Stimulated activated CD8-positive, alpha-beta memory T cell treated with anti-CD3 and anti-CD28 coated beads, Interleukin-15, amount 100 ng/mL, for 48 hours (primary cell): ENCODE measurements at places on chromosomes 5 and 9.

- DNase-seq = no peak
Measured at GRCh38 chr5:168125445-168126199, 165.8 kb upstream of the WWC1 start.

DNA sequence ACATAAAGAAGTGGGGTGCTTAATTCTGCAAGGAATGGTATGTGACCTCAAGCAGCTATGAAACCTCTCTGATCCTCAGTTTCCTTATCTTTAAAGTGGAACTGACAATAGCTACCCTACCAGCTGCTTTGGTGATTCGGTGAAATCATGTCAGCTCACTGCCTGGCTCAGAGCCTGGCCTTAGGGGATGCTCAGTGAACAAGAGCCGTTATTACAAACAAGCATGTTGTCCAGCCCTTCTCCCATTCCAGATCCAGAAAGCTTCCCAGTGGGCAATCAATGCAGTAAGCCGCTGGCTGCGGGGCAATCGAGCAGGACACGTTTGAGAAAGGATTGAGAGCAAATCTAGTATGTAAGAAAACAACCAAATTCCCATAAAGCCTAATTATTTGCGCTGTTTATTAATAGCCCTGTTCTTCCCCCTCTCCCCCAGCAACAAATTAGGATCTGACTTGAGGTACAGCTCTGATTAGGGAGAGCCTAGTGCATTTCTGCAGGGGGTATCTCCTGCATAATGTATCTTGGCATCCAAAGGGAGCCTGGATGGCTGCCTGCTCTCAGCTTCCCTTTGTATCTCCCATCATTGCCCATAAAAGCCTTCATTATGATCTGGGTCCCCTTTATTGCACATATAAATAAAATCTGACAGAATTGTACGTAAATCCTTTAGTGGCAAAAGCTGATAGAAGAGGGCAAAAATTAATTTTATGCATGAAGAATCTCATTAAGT is 371.4 kb downstream of the TMEM232 start:
- DNase-seq = no peak

GRCh38 chr9:123735376-123735775 is 194.6 kb downstream of the DENND1A start:
- no peak for DNase-seq

DNA sequence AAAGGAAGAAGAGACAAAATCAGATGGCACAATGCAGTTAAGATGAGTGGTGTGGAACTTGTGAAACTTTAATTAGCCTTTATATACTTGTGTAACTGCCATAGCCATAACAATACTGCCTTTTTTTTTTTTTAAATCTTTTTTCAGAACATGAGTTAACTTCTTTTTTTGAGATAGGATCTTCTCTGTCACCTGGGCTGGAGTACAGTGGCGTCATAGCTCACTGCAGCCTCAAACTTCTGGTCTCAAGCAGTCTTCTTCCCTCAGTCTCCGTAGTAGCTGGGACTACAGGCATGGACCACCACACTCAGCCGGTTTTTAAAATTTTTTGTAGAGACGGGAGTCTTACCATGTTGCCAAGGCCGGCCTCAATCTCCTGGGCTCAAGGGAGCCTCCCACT is 37.2 kb downstream of the GPBP1 start:
- no peak for DNase-seq

GRCh38 chr9:10479172-10479571 is 133.6 kb downstream of the PTPRD start:
- DNase-seq = no peak

GRCh38 chr9:99778836-99779235 is 42.8 kb upstream of the NR4A3 start:
- peak; percentile 19 for DNase-seq

GRCh38 chr5:179969110-179969509 is 61.4 kb upstream of the TBC1D9B start:
- no peak for DNase-seq

DNA sequence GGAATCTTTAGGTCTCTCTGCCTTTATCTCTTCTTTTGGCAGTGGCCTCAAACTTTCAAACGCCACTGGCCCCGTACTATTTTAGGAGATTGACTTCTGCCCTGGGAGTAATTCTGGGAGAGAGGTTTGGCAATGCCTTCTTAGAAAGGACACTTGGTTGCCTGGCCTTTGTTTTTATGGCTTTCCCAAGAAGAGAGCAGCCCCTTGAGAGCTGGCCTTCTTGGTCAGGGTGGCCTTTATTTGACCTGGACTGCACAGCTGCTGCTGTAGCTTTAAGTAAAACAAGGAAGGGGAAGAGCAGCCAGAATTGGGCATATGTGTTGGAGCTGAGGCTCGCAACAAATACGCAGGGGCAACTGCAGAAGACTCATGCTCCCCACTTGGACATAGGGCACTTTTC is 60.8 kb downstream of the PTPN3 start:
- DNase-seq = no peak

DNA sequence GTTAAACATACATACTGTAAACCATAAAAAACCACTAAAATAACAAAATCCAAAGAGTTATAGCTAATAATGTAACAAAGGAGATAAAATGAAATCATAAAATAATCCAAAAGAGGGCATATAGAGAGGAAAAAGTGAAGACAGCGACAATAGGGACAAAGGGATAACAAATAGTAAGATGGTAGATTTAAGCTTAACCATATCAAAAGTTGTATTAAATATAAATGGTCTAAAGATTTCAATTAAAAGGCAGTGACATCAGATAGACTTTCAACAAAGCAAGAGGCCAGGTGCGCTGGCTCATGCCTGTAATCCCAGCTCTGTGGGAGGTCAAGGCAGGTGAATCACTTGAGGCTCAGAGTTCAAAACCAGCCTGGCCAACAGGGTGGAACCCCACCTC is 54.7 kb upstream of the SREK1 start:
- DNase-seq = no peak

- DNase-seq = no peak
Measured at GRCh38 chr9:91812191-91812590, 137.8 kb downstream of the ROR2 start.

DNA sequence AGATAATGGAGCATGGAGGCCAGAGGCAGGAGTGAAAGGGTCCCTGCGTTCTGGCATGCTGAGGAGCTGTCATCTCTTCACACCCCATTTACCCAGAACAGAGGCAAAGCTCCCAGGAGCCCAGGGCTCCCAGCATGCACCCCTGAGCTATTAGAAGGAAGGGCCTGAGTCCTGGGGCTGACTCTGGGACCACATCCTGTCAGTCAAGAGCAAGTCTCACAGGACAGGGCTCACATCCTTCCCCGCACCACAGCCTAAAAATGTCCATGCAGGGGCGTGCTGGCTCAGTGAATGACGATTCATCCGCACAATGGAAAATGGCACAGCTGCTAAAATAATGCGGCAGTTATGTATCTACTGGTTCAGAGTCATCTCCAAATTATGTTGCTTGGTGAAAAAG is 31.4 kb downstream of the CAMK2A start:
- no peak for DNase-seq

- no peak for DNase-seq
Measured at GRCh38 chr5:50702615-50703366, 36.4 kb downstream of the PARP8 start.

DNA sequence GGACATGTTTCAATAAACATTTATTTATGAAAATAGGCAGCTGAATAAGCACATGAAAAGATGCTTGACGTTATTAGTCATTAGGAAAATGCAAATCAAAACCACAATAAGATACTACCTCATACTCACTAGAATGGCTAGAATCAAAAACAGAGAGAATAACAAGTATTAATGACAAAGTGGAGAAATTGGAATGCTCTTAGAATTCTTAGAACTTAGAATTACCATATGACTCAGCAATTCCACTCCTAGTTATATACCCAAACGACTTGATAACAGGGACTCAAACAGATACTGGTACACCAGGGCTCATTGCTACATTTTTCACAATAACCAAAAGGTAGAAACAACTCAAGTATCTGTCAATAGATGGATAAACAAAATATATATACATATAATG is 15.1 kb upstream of the TRIM36 start:
- DNase-seq = no peak

DNA sequence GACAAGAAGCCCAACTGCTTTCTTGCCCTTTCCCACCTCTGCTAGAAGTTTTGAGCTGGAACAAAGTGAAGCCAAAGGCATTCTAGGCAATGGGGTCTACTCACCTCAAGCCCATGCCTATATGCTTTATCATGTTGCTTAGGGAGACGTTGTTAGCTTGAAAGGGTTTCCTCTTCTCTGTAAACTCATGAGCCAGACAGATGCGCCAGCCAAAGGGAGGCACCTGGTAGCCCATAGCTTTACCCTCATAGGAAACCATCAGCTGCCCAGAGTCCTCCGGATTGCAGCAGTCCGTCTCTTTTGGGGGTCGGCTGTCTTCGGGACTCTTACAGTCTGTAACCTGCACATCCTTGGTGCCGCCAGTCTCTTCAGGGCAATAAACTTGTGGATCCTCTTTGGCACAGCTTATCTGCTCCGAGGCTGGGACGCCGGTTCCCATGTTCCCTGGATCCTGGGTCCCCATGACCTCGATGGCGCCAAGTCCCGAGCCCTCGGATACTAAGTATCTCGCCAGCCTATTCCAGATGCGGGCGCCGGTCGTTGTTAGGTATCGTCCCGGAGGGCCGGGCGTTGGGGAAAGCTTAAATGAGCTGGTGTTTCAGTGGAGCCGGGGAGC is 678 bp downstream of the GBA2 start:
- no peak for DNase-seq

DNA sequence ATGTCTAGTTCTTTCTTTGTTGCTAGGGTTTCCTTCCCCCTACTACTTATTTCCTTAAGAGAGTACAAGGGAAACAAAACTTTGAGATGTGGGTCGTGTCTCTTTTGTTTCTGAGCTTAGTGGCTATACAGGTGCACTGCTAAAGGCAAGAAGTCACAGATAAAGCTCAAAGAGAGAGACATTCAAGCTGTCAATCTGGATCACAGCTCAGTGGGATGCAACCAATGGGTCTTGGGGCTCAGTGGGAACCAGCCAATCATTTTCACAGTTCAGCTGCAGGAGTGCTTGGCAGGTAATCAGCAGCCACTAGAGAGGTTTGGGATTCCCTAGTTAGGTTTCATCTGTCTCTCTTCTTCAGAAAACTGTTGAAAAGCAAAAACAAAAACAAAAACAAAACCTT is 135.4 kb upstream of the SGCD start:
- DNase-seq = no peak

GRCh38 chr9:33476503-33476902 is 2.8 kb upstream of the NOL6 start:
- DNase-seq = no peak

- peak; percentile 20 for DNase-seq
Measured at GRCh38 chr5:179759581-179760551, 27.2 kb downstream of the MAML1 start.
